Uterus (tissue), 4 donors: ENCODE measurements at places on chromosomes 5 and 9.

- DNase-seq, result no peak
These were observed 72.4 kb downstream of the FYB1 start for GRCh38 chr5:39146831-39147540.

DNA sequence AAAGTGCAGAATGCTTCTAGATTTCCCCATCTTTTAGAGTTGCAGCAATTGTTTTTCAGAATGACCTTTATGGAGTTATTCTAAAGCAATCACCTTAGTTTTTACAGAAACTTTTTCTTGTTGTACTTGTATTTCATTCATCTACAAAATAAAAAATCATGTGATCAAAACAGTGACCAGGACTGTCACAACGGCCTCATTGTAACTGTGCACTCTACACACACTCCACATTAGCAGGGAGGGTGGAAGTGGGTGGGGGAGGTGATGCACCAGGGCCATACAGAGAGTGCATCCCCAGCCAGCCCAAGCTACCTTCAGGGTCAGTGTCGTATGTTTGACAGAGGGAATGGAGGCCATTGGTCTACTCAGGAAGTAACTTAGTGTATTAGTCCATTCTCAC, 26.9 kb downstream of the EGFLAM start:
- no peak for DNase-seq

DNA sequence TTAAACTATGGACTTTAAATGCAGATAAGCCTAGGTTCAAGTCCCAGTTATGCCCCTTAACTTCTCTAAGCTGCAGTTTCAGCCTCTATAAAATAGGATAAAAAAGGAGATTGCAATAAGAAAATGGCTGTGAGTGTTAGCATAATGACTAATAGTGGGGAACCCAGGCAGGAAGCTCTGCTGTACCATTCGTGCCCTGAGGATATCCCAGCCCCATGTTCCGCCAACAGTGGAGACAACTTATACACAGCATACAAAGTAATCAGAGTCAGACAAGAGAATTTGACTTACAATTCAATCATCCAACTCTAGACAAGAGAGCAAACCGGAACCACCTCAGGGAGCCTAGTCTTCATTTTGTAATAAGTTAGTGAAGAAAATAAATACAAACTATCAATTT, 141.5 kb upstream of the FSTL4 start:
- no peak for DNase-seq

- DNase-seq, result no peak
These were observed at the start of gene KCNIP1 for GRCh38 chr5:170503990-170504596. Gene KCNIP1, plus strand, starts transcription at chr5:170504020.

DNA sequence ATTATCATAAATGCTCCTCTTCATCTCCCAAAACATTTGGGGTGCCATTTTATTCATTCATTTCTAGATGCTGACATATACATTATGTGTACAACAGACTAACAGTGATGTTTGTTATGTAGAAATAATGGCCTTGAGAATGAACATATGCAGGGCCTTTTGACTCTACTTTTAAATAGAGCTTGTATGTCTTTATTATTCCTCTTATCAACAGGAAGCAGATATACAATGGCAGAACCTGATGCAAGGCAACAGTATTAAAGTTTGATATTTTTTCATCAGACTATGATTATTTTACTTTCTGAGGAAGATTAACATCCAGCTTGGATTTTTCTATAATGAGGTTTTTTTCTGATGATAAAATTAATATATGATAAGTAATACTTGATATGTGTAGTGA, 44.1 kb downstream of the SNX18 start:
- no peak for DNase-seq

DNA sequence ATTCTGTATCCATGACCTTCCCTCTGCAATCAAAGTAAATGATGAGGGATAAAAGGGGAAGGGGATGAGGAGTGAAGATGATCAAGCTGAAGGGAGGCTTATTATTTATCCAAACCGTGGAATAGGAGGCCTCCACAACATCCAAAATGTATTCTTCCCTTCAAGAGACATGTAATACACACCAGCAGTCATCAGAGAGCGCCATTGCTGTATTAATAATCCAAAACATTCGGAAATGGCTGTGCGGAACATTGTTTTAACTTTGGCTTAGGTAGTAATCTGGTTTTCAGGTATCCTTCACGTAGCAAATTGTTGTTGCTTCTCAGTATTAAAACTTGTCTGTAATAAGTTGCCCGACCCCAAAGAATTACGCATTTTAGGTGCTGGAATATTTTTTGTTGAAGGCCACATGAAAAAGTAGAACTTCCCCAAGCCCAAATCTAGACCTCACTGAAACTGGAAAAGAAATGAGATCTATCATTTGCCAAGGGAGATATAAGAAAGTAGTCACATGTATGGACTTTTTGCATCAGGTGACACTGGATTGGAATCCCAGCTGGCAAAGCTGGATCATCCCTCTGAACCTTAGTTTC, 2.6 kb upstream of the BOD1 start:
- DNase-seq, result peak; percentile 19

DNA sequence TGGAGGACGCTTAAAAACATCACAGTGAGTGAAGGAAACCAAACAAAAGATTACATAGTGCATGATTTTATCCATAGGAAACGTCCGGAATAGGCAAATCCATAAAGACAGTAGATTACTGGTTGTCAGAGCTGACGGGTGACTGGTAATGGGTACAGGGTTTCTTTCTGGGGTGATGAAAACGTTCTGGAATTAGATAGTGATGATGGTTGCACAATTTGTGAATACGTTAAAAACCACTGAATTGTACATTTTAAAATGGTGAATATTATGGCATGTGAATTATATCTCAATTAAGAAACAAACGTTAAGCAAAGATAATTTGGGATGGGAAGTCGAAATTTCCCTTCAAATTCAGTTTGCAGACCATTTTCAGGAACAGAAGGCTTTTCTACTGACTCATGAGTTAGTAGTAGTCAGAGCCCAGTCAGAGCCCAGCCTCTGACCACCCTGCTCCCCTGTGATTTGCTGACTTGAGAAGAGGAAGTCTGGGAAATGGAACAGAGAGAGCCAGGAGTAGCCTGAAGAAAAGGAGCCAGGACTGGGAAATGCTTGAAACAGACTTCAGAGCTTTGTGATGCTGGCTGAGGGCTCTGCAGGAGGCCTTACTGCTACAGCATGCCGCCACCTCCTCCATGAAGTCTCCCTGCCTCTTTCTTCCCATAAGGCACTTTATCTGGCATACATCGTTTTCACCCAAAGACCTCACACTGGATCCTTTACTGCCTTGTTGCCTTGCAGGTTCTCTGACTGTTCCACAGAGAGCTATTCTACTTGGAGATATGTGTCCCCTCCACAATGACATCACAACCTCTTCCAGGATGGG, 46.4 kb upstream of the CTNNA1 start:
- DNase-seq, result no peak

- DNase-seq, result no peak
These were observed 17.3 kb downstream of the QSOX2 start for GRCh38 chr9:136228107-136228875.

DNA sequence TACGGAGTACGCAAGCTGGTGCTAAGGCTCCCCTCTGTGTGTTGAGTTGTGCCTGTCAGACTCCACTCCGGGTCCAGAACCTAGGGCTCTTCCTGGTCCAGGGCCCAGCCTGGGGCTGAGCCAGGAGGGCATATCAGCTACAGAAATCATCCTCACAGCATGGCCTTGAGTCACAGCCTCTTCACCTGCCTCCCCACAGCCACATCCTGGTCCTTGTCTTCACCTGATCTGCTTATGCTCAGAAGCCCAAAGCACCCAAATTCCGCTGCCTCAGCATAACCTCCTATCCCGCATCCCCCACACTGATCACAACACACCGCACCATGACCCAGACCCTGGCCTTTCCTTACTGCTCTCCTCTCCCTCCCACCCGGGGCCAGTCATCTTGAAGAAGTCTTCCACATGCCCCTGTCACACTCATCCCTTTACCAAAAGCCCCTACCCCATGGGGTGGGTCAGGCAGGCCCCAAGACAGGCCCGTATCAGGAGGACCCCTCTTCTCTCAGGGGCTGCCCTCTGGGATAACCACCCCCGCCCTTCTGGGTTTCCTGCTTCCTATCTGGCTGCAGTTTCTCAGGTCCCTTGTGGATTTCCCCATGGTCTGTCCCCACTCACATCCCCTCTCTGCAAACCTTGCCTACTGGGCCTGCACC, 1.3 kb upstream of the IL3 start:
- DNase-seq, result peak; percentile 9

- DNase-seq, result no peak
These were observed 204.0 kb downstream of the DNAH5 start for GRCh38 chr5:13740471-13740870.

- DNase-seq, result no peak
These were observed 47.1 kb downstream of the CDK5RAP2 start for GRCh38 chr9:120532891-120533290.

GRCh38 chr9:96056226-96056625, 180.7 kb downstream of the ERCC6L2 start:
- DNase-seq, result no peak

DNA sequence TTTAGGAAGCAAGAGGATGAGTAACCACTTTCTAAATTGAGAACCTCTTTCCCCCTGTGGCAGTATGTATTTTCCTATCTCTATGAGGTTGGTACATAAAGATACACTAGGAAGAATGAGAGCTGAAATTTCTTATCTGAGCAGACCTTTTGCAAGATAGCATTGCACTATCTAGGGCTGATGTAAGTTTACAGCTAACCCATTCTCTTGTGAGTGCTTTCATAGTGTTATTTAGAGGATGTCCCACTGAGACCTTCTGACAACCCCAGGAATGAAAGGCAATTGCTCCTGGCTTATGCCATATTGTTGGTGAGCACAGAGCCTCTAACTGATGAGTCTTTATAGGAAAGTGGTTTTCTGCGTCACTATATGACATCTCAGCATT, 1209.3 kb upstream of the CDH6 start:
- no peak for DNase-seq

DNA sequence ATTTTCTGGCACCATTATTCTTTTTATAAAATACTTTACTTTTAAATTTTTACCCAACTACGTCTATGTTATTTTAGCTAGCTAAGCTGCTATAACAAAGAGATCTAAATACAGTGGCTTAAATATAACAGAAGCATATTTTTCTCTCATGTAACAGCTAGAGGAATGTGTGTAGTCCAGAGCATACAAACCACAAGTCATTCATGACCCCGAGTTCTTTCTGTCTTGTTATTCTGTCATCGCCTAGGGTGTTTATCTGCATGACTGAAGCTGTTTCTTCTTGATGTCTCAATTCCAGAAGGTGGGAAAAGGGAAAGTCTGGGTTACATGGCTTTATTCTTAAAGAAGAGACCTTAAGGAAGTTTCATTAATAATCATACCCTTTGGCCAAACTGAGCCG, 136.9 kb upstream of the RFX3 start:
- no peak for DNase-seq

DNA sequence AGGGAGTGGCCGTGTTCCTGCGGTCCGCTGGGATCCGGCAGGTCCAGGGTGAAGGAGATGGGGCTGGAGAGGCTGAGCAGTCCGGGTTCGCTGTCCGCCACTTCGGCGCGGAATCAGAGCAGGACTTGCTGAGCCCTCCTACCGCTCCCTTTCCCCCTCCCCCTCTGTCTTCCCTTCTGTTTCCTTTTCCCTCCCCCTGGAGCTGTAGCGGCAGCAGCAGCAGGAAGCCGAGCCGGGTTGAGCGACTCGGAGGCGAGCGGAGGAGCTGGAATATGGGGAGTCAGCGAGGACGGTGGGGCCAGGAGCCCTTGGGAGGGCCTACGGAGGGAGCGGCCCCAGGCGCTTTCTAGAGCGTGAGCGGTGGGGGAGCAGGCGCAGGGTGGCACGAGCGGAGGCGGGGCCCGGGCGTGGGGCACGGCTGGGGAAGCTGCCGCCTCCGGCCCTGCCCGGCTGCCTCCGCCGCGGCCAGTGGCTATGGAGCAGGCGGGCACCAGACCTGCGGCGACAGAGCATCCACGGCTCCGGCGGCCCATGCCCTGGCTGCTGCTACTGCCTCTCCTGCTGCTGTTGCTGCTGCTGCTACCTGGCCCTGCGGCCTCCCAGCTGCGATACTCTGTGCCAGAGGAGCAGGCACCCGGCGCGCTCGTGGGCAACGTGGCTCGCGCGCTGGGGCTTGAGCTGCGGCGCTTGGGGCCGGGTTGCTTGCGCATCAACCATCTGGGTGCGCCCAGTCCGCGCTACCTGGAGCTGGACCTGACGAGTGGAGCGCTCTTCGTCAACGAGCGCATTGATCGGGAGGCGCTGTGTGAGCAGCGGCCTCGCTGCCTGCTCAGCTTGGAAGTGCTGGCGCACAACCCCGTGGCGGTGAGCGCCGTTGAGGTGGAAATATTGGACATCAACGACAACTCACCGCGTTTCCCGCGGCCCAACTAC, at the start of gene PCDHAC2:
TSS of gene PCDHAC2 (plus strand) at position 184 of the 933 bp plus-strand sequence. CDS start at position 475, 291 bp downstream.
- DNase-seq, result peak; percentile 28

GRCh38 chr5:7000310-7000709, 287.1 kb downstream of the TENT4A start:
- DNase-seq, result no peak

- DNase-seq, result peak; percentile 87
These were observed at the start of gene ARHGEF37 for GRCh38 chr5:149581192-149581861. Gene ARHGEF37, plus strand, starts transcription at chr5:149581498. Its CDS starts 16,272 bp downstream, at chr5:149597770.

- DNase-seq, result no peak
These were observed at the start of gene CTNND2 for GRCh38 chr5:11904265-11904906. Gene CTNND2, minus strand, starts transcription at chr5:11904446. Its CDS starts 593 bp downstream, at chr5:11903853.

DNA sequence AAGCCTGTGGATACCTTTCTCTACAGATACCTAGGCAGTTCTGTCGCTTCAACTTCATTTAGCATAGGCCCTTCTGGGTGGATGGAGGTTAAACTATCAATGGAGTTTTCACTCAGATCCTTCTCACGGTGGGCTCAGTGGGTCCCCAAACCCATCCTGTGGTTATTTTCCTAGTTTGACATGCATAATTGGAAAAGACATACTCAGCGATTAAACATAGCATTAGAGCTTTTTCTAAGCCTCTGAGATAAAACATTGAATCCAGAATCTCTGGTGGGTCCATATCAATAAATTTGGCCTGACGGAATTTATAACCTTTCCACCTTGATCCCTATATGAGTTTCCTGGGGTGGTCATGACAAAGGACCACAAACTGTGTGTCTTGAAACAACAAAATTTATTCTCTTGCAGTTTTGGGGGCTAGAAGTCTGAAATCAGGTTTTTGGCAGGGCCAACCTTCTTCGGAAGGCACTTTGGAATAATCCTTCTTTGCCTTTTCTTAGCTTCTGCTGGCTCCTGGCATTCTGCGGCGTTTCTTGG, 1.7 kb upstream of the OTULIN start:
- DNase-seq, result no peak

DNA sequence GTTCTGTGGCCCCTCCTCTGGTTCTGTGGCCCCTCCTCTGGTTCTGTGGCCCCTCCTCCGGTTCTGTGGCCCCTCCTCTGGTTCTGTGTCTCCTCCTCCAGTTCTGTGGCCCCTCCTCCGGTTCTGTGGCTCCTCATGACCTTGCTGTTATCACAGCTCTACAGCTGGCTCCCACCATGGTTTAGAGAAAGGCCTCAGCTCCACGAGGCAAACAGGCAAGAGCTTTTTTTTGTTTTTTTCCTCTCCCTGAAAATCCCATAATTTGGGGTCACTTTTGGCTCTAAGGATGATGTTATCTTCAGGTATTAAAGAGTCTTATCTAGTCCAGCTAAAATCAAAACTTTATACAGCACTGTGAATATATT, 31.8 kb downstream of the C5orf15 start:
- DNase-seq, result no peak

GRCh38 chr5:18281947-18282581, 647.8 kb downstream of the TAF11L14 start:
- no peak for DNase-seq

- no peak for DNase-seq
These were observed 4.6 kb upstream of the FEM1C start for GRCh38 chr5:115549154-115549553.

- no peak for DNase-seq
These were observed 694.8 kb downstream of the SEMA5A start for GRCh38 chr5:8851101-8851500.
